Type B pancreatic cell (in vitro differentiated cells): ENCODE measurements at places on chromosomes 6 and 20.
A peak's percentile ranks its signal among the peaks of the same experiment; 100 is the strongest.

DNA sequence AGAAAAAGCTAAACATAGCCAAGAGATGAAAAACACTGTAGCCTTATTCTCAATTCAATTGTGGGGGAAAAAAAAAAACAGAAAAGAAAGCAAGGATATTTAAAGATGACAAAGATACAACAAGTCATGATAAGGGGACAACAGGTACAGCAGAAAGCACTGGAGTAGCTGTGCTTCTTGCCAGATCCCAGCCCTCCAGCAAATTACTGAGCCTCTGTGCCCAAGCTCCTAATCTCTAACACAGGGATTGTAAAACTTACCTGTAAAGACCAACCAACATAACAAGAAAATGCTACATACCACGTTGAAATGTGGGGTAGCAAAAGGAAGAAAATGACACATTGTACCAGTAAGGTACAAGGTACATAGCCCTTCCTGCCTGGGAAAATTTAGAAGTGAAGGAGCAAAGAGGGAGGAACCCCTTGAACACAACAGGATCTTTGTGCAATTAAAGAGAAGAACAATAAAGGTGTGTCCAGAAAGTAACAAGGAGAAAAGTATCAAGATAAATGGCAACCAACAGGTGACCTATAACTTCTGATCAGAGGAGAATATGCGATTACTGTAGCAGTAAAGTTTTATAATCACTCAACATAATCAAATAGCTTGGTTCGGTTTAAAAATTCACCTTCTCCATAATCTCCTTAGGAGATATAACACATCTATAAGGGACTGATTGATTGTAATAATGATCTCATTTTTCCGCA, 30.6 kb downstream of the PREP start:
- H3K4me3 ChIP-seq: no peak overlapping the region
- peak overlapping the region; percentile 25 for H3K27ac ChIP-seq
- no peaks in the 10 kb centered on the region for H3K27me3 ChIP-seq
- H3K36me3 ChIP-seq: peaks cover 59% of the 10 kb centered on the region

GRCh38 chr6:38671885-38672467, 31.0 kb downstream of the GLO1 start:
- no peaks in the 10 kb centered on the region for H3K27me3 ChIP-seq
- no peak for DNase-seq
- H3K27ac ChIP-seq: no peak overlapping the region
- peaks cover 26% of the 10 kb centered on the region for H3K36me3 ChIP-seq
- no peak overlapping the region for H3K4me3 ChIP-seq
- H3K4me1 ChIP-seq: peaks cover 5% of the 10 kb centered on the region

GRCh38 chr6:20166210-20166609, 46.1 kb downstream of the MBOAT1 start:
- H3K36me3 ChIP-seq: peaks cover 6% of the 10 kb centered on the region
- DNase-seq: no peak
- no peaks in the 10 kb centered on the region for H3K27me3 ChIP-seq
- no peaks in the 10 kb centered on the region for H3K4me1 ChIP-seq
- no peak overlapping the region for H3K27ac ChIP-seq

DNA sequence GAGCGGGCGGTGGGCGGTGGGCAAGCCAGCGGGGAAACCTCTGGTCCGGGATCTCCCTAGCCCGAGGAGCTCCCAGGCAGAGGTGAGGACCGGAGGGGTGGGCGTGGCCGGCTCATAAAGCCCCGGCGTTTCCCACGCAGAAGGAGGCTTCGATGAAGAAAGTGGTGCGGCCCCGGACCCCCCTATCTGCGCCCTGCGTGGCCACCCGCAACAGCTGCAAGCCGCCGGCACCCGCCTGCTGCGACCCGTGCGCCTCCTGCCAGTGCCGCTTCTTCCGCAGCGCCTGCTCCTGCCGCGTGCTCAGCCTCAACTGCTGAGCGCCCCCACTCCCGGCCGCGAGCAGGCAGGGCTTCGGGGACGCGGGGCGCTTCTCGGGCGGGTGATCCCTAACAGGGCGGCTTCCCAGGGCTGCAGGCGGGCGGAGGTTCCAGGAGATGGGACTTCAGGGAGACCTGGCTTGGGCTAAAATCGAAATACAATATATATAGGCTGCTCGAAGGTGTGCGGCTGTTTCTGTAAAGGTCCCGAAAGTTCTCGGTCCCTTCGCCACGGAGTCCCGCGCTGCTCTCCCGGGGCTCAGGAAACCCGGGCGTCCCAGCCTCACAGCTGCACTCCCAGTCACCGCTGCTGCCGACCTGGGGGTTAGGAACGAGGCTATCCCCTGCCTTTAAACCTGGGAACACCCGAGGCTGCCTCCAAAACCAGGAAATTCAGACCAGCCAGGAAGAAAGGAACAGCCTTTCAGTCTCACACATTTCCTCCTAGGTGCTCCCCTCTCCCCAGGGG, 27.8 kb downstream of the ASIP start:
- H3K4me3 ChIP-seq: peak overlapping the region; percentile 82
- no peak for DNase-seq
- H3K36me3 ChIP-seq: peaks cover 26% of the 10 kb centered on the region
- peaks cover 22% of the 10 kb centered on the region for H3K4me1 ChIP-seq
- H3K27me3 ChIP-seq: peaks cover 4% of the 10 kb centered on the region
- no peak overlapping the region for H3K27ac ChIP-seq

GRCh38 chr6:111861431-111861885, 11.8 kb downstream of the FYN start:
- no peak for DNase-seq
- peak overlapping the region; percentile 17 for H3K27ac ChIP-seq
- peak overlapping the region; percentile 11 for H3K4me3 ChIP-seq
- peaks cover 47% of the 10 kb centered on the region for H3K4me1 ChIP-seq

DNA sequence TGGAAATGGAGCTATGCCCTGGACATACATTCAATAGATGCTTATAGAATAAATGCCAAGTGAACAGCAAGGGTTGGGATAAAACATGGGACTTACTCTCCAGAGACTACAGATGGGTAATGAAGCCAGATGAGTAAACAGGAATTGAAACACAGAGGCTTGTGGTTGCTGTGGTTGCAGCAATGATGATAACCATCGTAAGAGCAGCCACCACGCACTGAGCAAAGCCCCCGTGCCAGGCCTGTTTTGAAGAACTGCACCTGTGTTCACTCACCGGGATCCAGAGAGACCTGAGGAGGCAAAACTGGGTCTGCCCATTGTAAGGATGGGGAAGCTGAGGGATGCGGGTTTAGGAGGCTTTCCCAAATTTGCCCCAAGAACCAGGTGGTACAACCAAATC, 431.1 kb upstream of the CDH4 start:
- peaks cover 19% of the 10 kb centered on the region for H3K4me1 ChIP-seq
- DNase-seq: no peak
- H3K27me3 ChIP-seq: peaks cover 18% of the 10 kb centered on the region
- no peak overlapping the region for H3K4me3 ChIP-seq
- no peaks in the 10 kb centered on the region for H3K36me3 ChIP-seq

GRCh38 chr6:76771059-76771634, 692.1 kb downstream of the HTR1B start:
- no peaks in the 10 kb centered on the region for H3K4me1 ChIP-seq
- H3K27me3 ChIP-seq: no peaks in the 10 kb centered on the region
- no peak overlapping the region for H3K4me3 ChIP-seq
- no peak for DNase-seq
- H3K36me3 ChIP-seq: no peaks in the 10 kb centered on the region

DNA sequence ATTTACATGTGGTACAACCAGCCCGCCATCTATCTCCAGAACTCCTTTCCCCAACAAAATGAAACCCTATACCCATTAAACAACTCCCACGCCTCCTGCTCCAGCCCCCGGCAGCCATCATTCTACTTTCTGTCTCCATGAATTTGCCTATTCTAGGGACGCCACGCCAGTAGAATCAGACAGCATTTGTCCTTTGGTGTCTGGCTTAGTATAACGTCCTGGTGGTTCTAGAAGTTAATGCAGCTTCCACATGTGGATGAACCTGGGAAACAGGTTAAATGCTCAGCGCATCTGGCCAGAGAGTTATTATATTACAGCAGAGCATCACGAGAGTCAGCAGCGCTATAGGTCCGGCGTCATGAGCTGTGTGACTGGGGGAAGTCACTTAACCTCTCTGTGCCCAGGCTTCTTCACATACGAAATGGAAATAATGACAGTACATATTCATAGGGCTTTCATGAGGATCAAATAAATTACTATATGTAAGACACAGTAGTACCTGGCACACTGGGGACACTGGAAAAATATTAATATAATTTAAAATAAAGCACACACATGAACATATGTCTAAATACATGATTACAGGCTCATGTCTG, 178.7 kb upstream of the TAB2 start:
- no peaks in the 10 kb centered on the region for H3K27me3 ChIP-seq
- H3K4me3 ChIP-seq: no peak overlapping the region
- no peak for DNase-seq
- peaks cover 16% of the 10 kb centered on the region for H3K4me1 ChIP-seq
- no peak overlapping the region for H3K27ac ChIP-seq

- DNase-seq: no peak
- no peak overlapping the region for H3K27ac ChIP-seq
- no peaks in the 10 kb centered on the region for H3K27me3 ChIP-seq
Observed at GRCh38 chr20:51995551-51995951, 193.2 kb upstream of the SALL4 start.

DNA sequence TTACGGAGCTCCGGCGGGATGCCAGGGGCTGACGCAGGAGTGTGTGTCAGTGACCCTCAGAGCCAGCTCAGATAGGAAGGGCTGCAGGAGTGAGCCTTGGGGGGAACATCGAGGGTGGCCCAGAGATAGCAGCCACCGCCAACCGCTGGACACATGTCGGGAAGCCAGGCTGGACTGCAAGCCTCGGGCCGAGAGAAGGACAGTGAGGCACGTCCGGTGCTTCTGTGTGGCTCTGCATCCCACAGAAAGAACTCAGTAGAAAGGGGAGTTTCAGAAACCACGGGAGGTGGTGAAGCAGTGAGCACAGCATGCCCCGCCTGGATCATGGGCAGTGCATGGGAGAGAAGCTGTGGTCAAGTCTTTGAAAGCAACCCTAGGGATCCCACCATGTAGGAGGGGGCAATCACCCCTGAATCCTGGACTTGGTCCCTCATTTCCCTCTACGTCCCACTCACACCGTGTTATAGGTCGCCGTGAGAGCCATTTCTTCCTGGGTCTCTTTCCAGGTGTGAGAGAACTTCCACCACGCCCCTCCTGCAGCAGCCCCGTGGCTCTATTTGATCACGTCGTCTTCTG, 383.7 kb upstream of the CDH4 start:
- H3K4me1 ChIP-seq: no peaks in the 10 kb centered on the region
- no peak for DNase-seq
- H3K4me3 ChIP-seq: no peak overlapping the region
- no peak overlapping the region for H3K27ac ChIP-seq
- H3K36me3 ChIP-seq: no peaks in the 10 kb centered on the region

GRCh38 chr6:45445749-45446549, 68.2 kb upstream of the SUPT3H start:
- peaks cover 7% of the 10 kb centered on the region for H3K36me3 ChIP-seq
- no peak for DNase-seq
- peaks cover 3% of the 10 kb centered on the region for H3K27me3 ChIP-seq
- peak overlapping the region; percentile 79 for H3K27ac ChIP-seq

DNA sequence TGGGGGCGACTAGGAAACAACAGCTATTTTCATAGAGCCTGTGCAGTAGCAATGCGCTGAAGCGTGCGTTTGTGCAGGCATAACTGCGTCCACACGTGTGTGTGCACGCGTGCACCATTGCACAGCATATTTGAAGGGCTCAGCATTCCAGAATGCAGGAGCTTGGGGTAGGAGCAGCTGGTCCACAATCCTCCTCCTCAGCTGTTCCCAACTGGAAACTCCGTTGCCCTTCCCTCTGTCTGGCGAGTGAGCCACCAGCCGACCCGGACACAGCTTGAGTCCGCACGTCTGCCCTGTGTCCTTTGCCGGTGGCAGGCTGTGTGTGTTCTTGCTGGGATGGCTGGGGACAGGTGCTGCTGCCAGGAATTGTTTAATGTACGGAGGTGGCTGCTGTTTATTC, 110.2 kb downstream of the SASH1 start:
- no peaks in the 10 kb centered on the region for H3K27me3 ChIP-seq
- H3K36me3 ChIP-seq: peaks cover 30% of the 10 kb centered on the region
- no peak overlapping the region for H3K4me3 ChIP-seq
- H3K4me1 ChIP-seq: peaks cover 34% of the 10 kb centered on the region
- no peak overlapping the region for H3K27ac ChIP-seq

DNA sequence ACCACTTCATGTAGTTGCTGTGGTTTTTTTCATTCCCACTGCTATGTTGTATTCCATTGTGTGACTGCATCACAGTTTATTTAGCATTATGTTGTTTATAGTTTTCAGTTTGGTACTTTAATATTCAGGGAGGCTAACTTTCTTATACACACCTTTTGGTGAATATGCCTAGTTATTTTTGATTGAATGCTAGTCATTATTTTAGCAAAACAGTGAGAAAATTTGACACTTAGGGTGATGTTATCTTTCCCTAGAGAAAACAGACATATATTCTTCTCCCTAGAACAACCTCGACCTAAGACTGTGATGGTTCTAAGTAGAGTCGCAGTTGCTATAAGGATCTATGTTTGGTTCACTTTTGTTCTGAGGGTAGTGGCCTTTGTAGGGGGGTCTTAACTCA, 120.8 kb upstream of the B3GAT2 start:
- no peak for DNase-seq
- no peaks in the 10 kb centered on the region for H3K4me1 ChIP-seq
- no peak overlapping the region for H3K27ac ChIP-seq

GRCh38 chr20:38982291-38982690, 20.1 kb downstream of the DHX35 start:
- peaks cover 4% of the 10 kb centered on the region for H3K36me3 ChIP-seq
- H3K27ac ChIP-seq: peak overlapping the region; percentile 42
- no peaks in the 10 kb centered on the region for H3K27me3 ChIP-seq
- no peak overlapping the region for H3K4me3 ChIP-seq
- peaks cover 7% of the 10 kb centered on the region for H3K4me1 ChIP-seq
- no peak for DNase-seq

- H3K27ac ChIP-seq: no peak overlapping the region
- H3K27me3 ChIP-seq: no peaks in the 10 kb centered on the region
- H3K36me3 ChIP-seq: peaks cover 12% of the 10 kb centered on the region
- DNase-seq: no peak
Observed at GRCh38 chr6:57423468-57423867, 106.0 kb downstream of the PRIM2 start.

GRCh38 chr6:111418971-111419693, 63.9 kb downstream of the REV3L start:
- no peaks in the 10 kb centered on the region for H3K27me3 ChIP-seq
- H3K36me3 ChIP-seq: peaks cover 10% of the 10 kb centered on the region
- peaks cover 36% of the 10 kb centered on the region for H3K4me1 ChIP-seq
- DNase-seq: no peak

DNA sequence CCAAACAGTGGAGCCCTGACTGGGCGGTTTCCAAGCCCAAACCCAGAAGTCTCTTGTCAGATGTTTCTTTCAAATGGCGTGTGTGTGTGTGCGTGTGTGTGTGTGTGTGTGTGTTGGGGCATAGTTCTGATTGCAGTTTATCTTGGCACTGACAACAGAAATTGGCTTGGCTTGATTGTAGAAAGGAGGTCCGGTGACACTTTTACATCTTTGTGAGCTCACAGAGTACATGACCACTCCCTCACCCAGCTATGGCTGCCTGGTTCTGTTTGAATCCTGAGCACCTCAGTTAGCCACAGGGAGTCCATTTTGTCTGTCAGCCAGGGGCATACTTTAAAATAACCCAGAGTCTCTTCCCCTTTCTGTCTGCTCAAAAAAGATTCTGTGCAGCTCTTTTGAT, 276.3 kb downstream of the CD83 start:
- no peak overlapping the region for H3K4me3 ChIP-seq
- H3K27me3 ChIP-seq: no peaks in the 10 kb centered on the region
- H3K4me1 ChIP-seq: peaks cover 22% of the 10 kb centered on the region
- H3K27ac ChIP-seq: no peak overlapping the region

GRCh38 chr20:11261533-11262000, 587.8 kb upstream of the JAG1 start:
- H3K27ac ChIP-seq: no peak overlapping the region
- DNase-seq: no peak
- no peaks in the 10 kb centered on the region for H3K36me3 ChIP-seq
- no peaks in the 10 kb centered on the region for H3K27me3 ChIP-seq
- no peak overlapping the region for H3K4me3 ChIP-seq
